Stimulated activated CD4-positive, alpha-beta T cell treated with anti-CD3 and anti-CD28 coated beads, Interleukin-1b, Interleukin-23, amount 100 ng/mL, for 1 hour (primary cell): ENCODE measurements at places on chromosomes 11 and 22.

- DNase-seq: no peak
These were observed 26.0 kb downstream of the DUSP8 start for GRCh38 chr11:1546077-1546535.

GRCh38 chr22:44187652-44188230, 7.0 kb downstream of the PARVG start:
- no peak for DNase-seq

DNA sequence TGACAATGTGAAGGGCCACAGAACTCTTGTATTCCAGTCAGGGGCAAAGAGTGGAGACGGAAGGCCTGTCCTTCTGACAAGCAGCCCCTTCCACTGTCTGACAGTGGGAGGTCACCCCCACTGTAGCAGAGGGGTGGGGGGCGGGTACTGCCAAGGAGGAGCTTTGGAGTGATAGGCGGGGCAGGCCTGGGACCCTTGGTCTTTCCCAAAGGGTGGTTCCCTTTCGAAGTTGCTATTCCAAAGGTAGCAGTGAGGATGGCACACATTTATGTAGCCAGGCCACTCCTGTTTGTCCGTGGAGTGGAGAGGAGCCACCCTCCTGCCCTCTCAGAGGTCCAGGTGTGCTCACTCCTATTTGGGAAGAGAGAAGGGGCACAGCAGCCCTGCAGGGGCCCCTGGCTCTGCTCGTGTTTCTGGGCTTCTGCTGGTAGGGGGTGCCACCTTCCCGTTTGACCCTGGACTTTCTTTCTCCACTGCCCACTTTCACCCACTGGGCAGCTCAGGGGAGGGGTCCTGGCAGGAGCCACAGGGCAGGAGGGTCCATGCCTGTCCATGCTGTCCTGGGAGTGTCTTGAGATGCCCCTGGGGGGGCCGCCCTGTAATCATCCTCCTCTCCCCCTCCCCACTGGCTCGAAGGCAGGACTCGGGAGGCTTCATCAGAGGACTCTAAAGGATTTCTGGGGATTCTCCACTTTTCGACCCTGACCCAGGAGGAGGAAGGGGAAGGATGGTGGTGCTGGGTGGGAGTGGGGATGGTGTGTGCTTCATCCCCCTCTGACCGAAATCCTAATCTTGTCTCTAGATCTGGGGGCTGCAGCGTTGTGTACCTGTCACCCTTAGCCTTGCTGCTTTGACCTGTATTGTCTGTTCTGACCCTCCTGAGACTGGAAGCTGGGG, 994 bp downstream of the TAGLN start:
- no peak for DNase-seq

- no peak for DNase-seq
These were observed 8.3 kb downstream of the TMEM138 start for GRCh38 chr11:61370349-61371005.

DNA sequence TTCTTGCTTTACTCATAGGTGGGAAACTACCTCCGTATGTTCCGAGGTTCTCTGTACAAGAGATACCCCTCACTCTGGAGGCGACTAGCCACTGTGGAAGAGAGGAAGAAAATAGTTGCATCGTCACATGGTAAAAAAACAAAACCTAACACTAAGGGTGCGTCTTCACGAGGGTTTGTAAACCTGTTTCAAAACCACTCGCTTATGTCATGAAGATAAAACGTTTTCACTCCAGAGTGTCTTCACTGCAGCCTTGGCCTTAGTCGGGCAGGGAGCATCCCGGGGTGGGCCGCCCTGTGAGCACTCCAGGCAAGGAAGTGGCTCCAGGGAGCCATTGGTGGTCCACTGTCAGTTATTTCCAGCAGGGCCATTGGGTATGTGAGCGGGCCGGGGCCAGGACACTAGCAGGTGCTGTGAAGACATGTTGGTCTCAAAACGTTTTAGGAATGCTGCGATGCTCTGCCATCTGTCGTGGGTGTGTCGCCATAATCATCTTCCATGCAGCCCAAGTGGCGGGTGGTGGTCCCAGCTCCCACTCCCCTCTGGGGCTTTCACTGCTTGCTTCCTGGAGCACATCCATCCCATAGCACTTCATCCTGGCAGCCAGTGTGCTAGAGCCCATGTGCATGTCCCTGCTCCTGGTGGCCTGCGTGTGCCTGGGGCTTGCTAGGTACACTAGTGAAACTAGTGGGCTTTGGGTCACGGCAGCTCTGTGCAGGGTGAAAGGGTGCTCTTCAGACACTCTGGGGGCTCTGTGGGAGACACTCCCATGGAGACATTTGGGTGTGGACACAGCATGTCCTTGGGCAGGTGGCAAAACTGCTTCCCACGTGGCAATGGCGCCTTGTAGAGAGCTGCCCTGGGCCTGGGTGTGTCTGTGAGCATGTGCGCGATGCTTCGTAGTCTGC, 5.2 kb downstream of the SMARCB1 start:
- DNase-seq: no peak

DNA sequence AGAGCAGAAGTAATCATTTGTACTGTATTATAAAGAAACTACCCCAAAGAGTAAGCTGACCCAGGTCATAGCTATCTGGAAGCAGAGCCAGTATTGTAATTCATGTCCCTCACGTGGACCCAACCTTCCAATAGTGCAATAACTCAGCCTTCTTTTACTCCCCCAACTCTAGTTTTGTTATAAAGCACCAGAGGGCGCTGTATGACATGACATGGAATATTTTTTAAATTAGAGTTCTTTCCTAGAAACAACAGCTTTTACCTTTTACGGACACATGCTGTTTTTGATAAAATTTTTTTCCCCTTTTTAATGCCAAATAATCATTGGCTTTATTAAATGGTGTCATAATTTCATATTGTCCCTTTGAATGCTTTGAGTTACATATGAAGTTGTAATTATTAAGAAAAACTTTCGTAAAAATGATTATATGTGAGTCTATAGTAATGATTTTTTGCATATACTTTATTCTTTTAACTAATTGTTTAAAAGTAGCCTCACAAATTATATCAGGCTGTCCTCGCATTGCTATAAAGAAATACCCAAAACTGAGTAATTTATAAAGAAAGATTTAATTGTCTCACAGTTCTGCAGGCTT, 76.9 kb downstream of the DKK3 start:
- DNase-seq: no peak

GRCh38 chr22:47094861-47095330, 332.4 kb downstream of the TBC1D22A start:
- no peak for DNase-seq

DNA sequence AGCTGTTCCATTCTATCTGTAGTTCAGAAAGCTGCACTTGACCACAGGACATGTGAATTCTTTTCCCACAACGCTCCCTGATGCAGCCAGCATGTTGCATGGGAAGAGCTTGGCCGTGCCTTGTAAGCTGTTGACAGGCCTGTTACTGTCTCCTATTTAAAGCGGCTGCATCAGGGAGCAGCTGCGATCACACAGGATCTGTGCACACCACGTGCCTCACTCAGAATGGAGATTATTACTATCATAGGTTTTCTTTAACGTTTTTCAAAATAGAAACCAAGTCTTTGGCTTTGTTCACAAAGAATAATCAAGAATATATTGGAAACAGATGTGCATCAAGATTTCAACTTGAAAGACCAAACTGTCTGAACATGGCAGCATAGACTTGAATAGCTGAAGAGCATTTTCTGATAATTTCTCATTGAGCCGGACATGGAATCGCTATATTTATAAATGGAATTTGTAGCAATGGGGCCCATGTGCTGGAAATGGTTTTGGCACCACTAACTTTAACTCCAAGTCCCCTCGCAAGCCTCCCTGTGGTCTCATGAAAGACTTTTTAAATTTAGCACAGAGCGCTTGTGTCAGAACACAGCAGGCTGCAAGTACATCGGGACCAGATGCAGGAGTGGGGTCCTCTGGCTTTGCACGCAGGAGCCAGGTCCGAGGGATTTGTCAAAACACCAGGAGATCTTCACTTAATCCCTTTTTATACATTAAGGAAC, 40.8 kb upstream of the MYO18B start:
- no peak for DNase-seq

DNA sequence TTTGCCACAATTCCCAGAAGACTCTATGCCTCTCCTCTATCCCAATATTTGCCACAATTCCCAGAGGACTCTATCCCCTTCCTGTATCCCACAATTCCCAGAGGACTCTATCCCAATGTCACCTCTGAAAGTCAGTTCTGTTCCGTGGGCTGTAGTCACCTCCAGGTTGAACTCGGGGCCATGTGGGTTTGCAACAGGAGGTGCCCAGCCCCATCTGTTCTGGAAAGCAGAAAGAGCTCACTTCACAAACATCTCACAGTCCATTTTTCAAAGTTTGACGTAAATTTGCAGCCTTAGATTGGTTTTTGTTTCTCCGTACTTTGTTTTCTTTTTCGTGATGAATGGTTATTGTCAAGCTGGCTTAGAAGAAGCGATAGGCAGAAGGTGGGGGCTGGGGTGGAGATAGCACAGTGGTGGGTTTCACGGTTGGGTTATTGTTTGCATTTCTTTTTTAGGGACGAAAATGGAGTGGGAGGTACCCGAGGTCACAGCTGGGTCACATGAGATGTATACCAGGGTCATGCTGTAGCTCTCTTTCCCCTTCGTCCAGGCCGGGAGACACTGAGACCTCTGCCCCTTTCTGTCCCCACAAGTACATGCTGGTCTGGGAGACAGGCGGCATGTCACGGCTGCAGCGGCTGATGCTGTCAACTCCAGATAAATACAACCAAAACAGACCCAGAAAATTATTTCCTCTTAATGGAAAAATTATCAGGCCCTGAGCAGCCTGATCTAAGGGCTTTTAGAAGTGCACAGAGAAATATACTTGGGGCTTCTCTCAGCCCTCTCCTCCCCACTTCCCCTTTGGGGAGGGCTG, 374.5 kb downstream of the CADM1 start:
- DNase-seq: no peak

GRCh38 chr22:36073476-36073875, 44.9 kb upstream of the RBFOX2 start:
- DNase-seq: no peak

- no peak for DNase-seq
These were observed 124.7 kb downstream of the CADM1 start for GRCh38 chr11:115379528-115379927.

GRCh38 chr11:67437082-67437808, at the start of gene PTPRCAP:
TSS of gene PTPRCAP (minus strand) at chr11:67437682. CDS start at chr11:67437619, 63 bp downstream.
- DNase-seq: peak; percentile 63

DNA sequence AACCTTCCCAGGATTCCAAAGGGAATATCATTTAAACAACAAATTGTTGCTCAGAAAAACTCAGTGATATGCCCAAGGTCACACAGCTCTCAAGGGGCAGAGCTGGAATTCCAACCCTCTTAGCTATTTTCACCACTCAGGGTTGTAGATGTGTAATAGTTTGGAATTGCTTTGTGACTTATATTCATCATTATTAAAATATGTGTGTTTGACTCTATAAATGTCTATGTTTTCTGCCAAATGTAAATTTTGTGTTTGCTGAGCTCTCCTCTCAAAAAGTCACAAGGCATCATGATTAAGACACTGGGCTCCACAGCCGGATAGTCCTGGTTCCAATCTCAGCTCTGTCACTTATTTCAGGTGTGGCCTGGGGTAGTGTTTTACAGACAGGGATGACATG, 407.3 kb downstream of the TMEM135 start:
- no peak for DNase-seq

DNA sequence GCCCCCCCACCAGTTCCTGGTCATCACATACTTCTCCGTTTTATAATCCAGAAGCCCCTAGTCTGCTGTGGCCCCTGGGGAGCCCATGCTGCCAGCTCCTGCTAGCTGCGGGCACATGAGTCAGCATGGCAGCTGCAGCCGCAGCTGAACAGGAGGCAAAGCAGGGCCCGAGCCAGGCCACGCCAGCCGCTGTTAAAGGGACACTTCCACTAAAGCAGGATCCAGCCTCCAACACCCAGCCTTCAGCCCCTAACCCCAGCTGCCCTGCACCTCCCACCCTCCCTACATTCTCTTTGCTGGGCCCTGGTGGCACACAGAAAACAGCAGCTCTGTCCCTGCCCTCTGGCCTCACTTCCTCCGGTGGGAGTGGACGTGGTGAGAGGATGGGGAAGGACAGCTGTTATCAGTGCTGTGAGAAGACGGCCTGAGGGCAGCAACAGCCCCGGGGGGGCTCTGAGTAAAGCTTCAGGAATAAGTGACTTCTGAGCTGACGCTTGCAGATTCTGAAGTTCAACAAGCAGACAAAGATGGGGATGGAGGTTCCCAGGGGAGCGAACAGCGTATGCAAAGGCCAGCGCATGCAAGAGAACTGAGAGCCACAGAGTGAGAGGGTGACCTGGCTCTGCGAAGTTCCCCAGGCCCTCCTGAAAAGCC, 688 bp upstream of the LRRC74B start:
- DNase-seq: no peak

DNA sequence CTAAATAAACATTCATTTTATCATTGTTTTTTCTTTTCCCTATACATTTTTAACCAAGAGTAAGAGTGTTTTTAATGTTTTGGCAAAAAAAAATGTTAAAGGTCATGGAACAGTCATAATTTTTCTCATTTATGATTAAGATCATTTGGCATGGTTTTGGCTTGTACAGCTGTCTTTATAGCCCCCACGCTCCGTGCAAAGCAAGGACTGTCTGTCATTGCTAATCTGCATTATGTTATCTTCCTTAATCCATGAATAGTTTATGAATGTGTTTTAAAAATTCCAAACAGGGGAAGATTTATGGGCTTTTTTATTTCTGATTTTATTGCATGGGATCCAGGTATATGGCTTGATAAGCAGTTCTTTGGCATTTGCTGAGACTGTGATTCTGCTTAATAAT, 28.1 kb downstream of the PGM2L1 start:
- no peak for DNase-seq

DNA sequence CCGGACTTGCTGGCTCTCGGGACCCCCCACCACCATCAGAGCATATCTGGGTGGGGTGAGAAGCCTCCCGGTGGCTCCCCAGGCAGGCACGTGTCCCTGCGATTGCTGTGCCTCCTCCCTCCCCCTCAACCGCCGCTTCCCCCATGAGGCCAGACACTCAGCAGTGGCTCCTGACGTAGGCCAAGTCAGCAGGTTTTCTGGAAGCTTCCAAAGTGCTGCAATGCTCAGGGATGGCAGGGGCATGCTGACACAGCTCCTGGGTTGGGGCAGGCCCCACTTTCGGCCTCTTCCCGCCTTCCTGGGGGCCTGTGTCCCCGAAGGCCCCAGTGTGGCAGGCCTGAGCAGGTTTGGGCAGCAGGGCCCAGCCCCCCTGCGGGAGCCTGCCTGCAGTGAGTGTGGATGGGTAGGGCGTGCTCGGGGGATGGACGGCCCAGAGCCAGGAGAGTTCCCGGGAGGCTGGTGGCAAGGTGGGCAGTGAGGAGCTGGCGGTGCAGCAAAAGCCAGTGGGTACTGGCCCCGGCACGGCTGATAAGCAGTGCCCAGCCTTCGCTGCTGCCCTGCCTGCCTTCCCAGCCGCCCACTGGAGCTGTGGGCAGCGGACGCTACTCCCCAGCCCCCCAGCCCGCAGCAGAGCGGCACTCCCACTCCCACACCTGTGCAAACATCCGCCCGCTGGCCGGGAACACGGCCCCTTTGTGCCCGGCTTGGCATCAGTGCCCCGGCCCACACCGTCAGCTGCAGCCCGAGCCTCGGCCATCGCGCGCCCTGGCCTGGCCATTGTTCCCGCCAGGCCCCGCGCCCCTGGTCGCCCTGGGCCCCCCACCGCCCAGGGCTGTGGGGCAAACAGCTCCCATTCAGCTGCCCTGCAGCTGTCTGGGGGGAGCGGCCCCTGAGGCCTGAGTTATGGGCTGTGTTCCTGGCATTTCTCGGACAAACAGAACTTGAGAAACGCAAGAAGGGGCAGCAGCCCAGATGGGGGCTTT, 125.0 kb downstream of the KCNQ1OT1 start:
- no peak for DNase-seq
